RKO (cell line): ENCODE measurements at places on chromosomes 1 and 21.

DNA sequence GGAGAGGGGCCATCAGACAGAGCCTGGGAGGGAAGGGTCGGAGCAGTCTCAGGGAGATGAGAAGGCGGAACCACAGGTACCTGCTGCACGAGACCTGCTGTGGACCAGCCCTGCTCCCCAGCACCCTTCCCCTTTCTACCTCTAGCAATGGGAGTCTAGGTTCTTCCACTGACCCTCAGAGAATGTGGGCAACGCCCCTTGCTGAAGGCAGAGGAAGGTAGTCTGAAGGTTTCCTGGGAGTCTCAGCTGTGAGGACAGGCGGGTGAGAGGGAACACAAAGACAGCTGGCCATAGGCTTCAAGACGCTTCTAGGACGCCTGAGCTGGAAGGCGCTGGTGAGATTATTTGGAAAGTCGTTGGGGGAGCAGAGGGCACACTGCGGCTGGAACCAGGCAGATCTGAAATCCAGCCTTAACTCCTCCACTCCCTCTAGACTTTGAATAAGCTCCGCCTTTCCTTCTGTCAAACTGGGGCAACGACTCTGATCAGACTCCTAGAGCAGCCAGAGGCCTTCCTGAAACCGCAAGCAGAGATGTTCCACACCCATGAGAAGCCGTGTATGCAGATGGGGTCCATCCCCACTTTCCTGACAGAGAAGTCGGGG is 18.1 kb downstream of the SLC45A3 start:
- no peak for DNase-seq

DNA sequence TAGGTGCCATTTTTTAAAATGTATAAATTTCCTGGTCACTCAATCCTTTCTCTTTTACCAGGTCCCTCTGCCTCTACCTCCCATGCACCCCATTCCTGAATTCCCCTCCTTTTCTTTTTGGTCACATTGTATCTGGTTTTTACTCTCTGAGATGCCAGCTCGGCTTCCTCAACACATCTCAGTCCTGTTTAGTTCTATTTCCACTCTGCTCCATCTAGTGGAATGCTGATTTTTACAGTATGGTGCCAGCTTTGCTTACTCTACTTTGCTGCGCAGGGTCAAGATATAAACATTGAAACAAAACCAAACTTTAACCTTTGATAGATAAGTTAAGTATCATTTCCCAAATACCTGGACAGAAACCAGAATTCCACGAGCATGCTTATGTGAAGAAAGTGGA is 96.0 kb downstream of the ESRRG start:
- no peak for DNase-seq

DNA sequence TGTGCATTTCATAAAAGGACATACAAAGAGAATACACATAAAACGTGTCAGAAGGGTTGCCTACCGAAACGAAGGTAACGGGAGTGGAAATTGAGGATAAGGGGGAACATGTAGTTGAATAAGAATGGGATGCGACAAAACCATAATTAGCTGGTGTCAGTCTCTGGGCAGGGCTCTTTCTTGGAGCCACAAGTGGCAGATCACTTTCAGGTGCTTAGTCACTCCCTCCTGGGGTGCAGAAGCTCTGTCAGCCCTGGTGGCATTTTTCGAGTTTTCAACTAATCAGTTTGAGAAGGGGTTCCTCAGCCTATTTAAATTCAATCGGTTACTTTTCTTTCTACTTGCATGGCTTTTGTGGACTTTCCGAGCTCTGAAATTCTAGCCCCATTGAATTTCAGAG is 133.9 kb upstream of the IGSF21 start:
- DNase-seq: no peak

- no peak for DNase-seq
These were observed 74.6 kb upstream of the IPO9 start for GRCh38 chr1:201754353-201754752.

- DNase-seq: no peak
These were observed 68.6 kb downstream of the GNG12 start for GRCh38 chr1:67764633-67765032.
